ENCODE measurements at places on chromosomes 3 and 15. TPM values are rescaled to one million over a fixed set of nuclear protein-coding genes. Genes with fewer than 3 reads are reported as not detected.

DNA sequence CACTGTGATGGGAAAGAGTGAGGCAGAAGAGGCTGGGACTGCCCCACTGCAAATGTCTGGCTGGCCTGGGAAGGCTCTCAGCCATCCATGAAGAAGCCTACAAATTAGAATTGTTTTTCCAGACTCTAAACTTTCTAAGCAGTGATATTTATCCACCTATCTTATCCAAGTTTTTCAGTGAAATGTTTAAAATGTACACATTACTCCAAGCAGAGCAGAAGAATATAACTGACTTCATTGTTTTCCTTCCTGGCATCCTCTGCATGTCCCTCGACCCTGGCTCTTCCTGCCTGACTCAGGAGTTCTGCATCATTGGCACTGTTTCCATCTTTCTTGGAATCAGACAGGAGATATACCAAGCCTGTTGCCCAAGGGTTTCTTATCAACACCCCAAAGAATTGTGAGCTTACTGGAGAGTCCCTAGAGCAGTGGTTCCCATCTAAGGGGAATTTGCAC is 401.5 kb upstream of the PROK2 start:
- DNase-seq, result no peak

- no peak for DNase-seq
These were observed 97.1 kb upstream of the CHL1 start for GRCh38 chr3:99506-99905.

DNA sequence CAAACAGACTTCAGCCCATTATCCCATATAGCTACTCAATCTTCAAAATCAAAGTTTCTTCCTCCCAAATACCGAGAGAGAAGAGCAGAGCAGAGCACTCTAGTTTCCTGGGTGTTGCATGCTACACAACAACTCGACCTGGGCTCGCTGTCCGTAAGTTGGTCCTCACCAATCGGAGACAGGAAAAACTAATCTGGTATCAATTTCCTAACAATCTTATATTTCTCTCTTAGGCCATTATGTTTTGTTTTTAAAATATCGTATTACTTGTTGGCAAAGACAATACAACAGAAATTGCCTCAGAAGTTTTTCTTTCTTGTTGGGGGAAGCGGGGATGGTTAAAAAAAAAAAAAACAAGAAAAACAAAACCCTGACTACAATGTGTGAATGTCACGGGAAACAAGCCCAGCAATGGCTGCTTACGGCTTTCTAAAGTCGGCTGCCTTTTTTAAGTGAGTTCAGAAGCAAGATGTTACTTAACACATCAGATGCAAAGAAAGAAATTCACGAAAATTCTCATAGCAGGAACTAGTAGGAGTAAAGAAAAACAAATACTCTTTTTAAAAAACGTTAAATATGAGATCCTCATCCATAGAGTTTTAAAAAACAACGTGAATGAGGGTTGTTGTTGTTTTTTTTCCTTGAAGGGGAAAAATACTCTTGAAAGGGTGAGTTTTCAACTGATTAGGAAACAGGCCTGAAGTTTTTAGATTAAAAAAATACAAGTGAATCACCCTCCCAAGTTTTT is 1.9 kb downstream of the VGLL4 start:
- DNase-seq, result peak; percentile 62

GRCh38 chr15:29731865-29732264 is 90.4 kb downstream of the TJP1 start:
- DNase-seq, result no peak

GRCh38 chr3:181076558-181076957 is 87.0 kb upstream of the DNAJC19 start:
- DNase-seq, result no peak

- peak; percentile 62 for DNase-seq
These were observed 38.7 kb downstream of the ROBO1 start for GRCh38 chr3:79729096-79729495.

GRCh38 chr3:142801746-142802145 is 77.9 kb downstream of the TRPC1 start:
- DNase-seq, result no peak

DNA sequence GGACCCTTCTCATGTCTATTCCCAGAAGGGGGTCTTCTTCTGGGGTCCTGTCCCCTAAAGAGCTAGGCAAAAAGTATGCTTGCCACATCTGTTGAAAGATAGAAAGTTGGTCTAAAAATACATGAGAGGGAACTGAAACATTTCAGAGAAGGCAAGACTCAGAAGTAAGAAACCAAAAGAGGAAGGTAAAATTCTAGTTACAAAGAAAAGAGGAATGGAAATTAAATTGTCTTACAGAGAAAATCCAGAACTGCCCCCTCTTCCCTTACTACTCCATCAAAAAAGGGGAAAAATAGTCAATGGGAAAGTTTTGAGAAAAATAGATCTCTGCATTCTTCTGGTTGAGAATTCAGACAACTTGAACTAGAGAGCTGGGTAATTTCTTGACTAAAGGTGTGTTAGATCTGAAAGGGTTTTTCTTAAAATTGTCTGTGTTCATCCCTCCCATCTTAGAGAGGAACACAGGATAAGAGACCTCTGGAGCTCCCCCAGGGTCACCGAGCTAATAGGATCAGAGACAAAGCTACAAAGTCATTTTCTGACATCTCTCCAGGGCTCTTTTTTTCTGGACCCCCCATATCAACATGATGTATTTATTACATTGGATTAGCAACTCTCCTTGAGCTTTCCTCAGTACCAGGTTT is 32.3 kb upstream of the CCR2 start:
- DNase-seq, result no peak

DNA sequence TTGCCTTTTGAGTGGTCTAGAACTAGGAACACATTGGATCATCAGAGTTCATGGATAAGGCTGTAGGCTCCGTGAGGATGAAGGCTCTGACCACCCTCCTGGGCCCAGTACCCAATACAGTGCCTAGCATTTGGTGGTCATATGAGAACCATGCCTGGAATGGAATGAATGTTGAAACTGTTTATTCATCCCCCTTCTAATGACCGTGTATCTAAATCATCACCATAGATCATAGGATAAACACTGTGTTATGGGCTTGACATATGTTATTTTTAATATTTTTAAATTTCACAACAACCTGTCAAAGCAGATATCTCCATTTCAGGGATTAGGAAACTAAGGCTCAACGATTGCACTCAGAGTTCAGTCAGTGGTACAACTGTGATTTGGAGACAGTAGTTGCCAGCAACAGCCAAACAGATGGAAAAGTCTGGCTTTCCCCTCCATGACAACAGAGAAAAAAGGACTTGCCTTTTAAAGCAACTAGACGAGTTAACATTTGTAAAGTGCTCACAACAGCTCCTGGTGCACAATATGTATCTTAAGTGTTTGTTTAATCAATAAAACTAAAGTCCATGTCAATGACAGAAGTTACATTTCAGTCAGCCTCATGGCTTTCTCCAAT is 89.6 kb downstream of the TMEM266 start:
- DNase-seq, result no peak

- no peak for DNase-seq
These were observed 857 bp downstream of the AEN start for GRCh38 chr15:88621789-88622604.

DNA sequence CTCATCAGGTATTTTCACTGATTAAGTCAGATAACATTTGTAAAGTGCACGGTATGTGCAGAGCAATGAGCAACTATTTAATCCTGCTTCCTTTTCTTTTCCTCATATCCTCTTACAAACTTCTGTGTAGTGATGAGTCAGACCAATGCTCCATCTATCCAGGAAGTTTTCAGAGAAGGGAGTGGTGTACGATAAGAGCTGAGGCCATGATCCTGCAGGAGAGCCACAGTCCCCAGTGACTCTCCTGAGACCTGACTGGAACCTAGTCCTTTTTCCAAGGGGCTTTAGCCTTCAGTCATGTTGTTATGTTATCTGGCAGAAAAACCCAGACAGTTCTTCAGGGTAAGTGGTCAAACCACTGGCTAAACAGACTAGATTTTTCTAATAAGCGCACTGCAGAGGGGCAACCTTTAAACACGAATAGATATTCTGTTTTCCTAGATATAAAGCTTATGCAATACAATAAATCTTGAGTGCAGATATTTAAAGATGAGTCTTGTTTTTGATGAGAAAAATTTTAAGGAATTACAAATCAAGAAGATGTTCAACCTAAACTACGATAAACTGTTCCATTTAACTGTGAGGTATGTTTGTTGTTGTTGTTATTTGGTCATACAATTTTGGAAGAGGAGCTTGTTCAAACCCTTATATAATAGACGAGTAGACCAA is 110.5 kb upstream of the RAP2B start:
- no peak for DNase-seq

DNA sequence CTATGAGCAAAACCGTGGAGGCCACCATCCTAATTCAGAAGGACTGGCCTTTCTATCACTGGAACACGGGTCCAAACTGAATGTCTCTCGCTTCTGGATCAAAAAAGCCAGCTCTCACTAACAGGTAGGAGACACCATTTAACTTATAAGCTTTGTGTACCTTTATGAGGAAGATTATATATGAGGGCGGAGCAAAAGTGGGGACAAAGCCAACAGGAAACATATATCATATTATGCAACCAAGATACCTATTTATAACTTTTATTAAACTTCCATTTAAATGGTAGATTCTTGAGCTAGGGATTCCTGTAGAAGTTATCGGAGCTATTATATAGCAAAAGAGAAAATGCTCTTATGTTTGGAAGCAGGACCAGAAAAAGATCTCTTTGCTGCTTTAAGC is 78.4 kb downstream of the IGF2BP2 start:
- no peak for DNase-seq

GRCh38 chr15:31106495-31107300 is 5.2 kb upstream of the TRPM1 start:
- DNase-seq, result no peak

DNA sequence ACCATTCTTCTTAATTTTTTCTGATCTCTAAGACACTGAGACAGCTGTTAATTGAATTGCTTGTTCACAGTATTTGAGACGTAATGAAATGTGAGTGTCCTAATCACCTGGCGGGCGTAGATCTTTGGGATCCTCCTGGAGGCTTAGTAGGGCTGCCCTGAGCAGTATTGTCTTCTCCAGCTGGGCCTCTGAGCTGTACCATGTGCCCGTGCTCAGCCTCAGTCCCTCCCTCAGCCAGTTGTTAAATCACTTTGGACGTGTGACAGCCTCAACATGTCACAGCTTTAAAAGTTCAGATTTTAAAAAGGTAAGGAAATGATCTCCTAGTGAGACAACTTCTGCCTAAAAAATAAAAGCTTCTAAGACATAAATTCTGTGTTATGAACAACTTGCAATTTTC is 35.5 kb downstream of the IGF1R start:
- no peak for DNase-seq

DNA sequence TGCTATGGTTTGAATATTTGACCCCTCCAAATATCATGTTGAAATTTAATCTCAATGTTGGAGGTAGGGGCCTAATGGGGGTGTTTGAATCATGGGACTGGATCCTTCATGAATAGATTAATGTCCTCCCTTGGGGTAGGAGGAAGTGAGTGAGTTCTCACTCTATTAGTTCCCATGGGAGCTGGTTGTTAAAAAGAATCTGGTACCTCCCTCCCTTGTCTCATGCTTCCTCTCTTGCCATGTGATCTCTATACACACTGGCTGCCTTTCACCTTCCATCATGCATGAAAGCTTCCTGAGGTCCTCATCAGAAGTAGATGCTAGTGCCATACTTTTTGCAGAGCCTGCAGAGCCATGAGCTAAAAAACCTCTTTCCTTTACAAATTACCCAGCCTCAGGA is 177.7 kb upstream of the MCTP2 start:
- no peak for DNase-seq

DNA sequence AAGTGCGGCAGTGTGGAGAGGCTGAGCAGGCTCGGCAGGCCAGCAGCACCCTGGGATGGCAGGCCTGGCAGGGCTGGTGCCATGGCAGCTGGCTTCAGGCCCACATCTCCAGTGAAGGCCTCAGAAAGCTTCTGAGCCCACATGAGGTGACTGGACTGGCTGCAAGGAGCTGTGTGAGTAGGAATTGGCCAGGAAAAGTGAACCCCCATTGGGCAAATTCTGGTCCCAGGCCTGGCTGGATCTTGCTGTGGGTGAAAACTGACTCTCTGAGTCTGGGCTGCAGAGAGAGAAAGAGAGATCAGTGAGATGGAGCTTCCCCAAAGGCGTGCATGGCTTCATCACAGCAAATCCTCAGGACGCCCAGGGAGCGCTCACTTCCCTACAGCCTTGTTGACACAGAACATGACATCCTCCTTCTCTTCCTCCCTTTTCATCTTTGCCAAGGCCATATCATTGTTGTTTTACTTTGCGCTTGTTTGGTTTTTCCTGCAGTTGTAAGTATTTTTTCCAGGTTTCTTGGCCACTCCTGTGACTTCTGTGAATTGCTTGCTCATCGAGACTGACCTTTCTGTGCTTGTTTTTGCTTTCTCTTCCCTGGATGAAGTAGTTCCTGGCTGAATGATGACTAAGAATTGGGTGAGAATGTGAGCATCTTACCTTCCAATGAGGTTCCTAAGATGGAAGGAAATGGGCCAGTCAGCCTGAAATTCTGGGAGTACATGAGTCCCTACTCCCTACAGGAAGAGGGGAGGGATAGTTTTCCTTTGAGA is 299.1 kb downstream of the TLE3 start:
- DNase-seq, result no peak

- no peak for DNase-seq
These were observed 175.0 kb downstream of the RPLP1 start for GRCh38 chr15:69627548-69628158.

- DNase-seq, result peak; percentile 8
These were observed 12.8 kb downstream of the PLEKHO2 start for GRCh38 chr15:64854526-64854925.

GRCh38 chr3:86869566-86869965 is 121.4 kb downstream of the VGLL3 start:
- DNase-seq, result peak; percentile 48

DNA sequence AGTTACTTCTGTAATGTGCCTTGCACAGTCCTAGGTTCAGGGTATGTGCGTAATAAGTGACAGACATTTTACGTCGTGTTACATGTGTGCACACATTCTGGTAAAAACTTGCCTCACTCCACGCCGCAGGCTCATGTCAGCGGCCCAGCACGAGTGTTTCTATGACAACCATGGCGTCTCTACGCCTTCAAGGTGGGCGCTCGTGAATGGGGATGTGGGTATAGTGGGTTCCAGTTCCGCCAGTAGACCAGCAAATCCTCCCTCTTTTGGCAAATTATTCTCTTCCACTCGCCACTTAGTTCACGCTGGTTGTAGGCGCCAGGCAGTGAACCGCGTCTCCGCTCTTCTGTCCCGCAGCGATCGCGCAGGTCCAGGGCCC is 40.3 kb downstream of the CHST14 start:
- no peak for DNase-seq

DNA sequence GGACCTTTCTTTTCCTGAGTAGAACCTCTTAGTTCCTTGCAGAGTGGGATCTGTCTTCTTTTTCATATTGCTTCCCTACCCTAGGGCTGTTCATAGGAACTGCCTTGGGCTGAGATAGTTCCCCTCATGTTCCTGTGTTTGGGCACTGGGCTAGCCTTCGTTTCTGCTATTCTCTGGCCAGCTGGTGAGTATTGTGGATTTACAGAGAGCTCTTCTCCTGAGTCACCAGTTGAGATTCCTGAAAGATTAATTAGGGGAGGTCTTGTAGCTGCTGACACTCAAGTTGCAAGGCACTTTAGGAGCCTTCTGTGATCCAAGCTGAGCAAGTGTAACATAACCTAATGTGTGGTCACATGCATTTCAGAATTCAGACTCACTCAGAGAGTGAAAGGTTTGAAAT is 30.7 kb downstream of the CHD2 start:
- no peak for DNase-seq

Gene TNK2
- polyA plus RNA-seq, result 82.9 TPM

Gene CHRFAM7A
- 1.7 TPM for polyA plus RNA-seq

Gene LTF
- polyA plus RNA-seq, result 1.7 TPM

Gene TM6SF1
- 37.4 TPM for polyA plus RNA-seq

Gene MESP2
- 0.57 TPM for polyA plus RNA-seq

Gene B2M
- polyA plus RNA-seq, result 620 TPM

Gene MB21D2
- 14.9 TPM for polyA plus RNA-seq

Gene CYP11A1
- 2.6 TPM for polyA plus RNA-seq

Gene SLC24A5
- 1.3 TPM for polyA plus RNA-seq

Gene C15orf61
- polyA plus RNA-seq, result 6.4 TPM

Gene NRG4
- polyA plus RNA-seq, result 0.82 TPM

Measured in muscle of back (tissue), 13 donors.